ENCODE measurements at places on chromosomes 6 and 20. TPM values are rescaled to one million over a fixed set of nuclear protein-coding genes. Genes with fewer than 3 reads are reported as not detected.

DNA sequence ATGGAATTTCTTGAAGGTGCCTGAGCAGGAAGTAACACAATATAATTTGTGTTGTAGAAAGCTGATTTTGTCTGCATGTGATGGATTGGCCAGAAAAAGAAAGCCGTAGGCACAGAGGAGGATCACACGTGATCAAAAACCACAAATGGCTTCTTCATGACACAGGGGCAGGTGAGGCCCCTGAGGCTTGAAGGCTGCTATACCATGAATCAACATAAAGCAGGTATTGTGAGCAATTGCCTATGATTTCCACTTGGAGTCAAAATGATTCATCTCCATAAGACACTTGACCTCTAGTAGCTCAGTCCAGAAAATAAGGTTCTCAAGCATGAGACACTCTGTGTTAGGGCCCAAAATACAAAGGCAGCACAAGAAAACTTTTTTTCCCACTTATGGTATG lies 42.4 kb upstream of the EYA4 start:
- H3K4me3 ChIP-seq, result no peak overlapping the region
- H3K4me1 ChIP-seq, result no peaks in the 10 kb centered on the region
- no peak for DNase-seq
- H3K27me3 ChIP-seq, result no peaks in the 10 kb centered on the region
- H3K36me3 ChIP-seq, result no peaks in the 10 kb centered on the region

DNA sequence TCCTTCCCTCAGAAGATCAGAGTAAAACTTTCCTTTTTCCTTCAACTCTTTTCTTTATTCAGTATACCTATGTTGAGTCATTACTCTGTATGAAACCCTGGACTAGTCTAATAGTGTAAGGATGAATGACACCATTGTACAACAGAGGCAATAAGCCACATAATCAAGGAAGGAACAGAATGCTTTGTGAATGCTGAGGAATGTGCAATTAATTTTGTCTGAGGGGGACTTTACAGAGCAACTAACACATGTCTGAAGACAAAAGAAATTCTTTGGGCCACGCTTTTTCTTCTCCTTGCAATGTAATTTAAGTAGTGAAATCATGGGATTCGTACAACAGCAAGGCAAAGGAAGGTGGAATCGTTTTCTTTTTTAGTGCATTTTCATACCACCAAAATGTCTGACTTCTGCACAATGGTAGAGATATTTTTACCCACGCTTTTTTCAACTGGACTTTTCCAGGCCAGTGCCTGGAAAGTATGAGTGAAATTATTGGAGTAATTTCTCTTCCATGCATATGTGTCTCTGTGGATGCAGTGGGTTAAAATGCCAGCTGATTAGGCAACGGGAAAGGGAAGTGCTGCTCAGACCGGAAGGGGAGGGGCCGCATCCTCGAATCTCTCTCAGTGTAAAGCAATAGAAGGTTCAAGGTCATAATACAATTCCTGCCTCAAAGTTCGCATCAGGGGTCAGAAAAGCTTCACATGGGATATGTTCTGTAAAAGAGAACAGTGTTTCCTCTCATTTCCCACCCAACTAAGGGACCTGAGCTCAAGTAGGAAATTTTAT lies 89.9 kb upstream of the MTHFD1L start:
- H3K27me3 ChIP-seq, result no peaks in the 10 kb centered on the region
- H3K4me1 ChIP-seq, result peaks cover 5% of the 10 kb centered on the region
- no peak overlapping the region for H3K4me3 ChIP-seq

- DNase-seq, result no peak
- peaks cover 68% of the 10 kb centered on the region for H3K36me3 ChIP-seq
- H3K27ac ChIP-seq, result no peak overlapping the region
- H3K4me3 ChIP-seq, result no peak overlapping the region
These were observed 54.3 kb downstream of the UBR2 start for GRCh38 chr6:42618105-42618504.

Gene ENPP3
- 0.87 TPM for total RNA-seq

- no peaks in the 10 kb centered on the region for H3K27me3 ChIP-seq
- no peak overlapping the region for H3K27ac ChIP-seq
- no peak for DNase-seq
- H3K4me3 ChIP-seq, result no peak overlapping the region
These were observed 39.5 kb upstream of the ZFAND3 start for GRCh38 chr6:37779902-37780628.

Data from upper lobe of right lung (tissue), 1 donor.